ENCODE measurements at places on chromosomes 12 and 14.

DNA sequence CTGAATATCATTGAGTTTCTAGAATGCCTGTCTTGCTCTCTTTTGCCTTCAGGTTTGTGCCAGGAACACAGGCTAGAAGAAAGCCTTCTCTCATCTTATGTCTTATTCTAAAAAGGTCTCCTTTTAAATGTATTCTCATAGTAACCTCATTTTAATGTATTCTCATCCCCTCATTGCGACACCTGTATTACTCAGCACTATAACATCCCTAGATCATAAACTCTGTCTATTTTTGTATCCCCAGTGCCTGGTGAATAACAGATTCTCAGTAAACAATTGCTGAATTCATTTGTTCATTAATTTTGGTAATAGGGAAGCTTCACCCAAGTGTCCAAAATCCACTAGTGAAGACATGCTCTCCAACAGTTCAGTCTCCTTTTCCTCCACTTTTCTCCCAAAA, 8.8 kb upstream of the LRRK2 start:
- DNase-seq: peak; percentile 11

DNA sequence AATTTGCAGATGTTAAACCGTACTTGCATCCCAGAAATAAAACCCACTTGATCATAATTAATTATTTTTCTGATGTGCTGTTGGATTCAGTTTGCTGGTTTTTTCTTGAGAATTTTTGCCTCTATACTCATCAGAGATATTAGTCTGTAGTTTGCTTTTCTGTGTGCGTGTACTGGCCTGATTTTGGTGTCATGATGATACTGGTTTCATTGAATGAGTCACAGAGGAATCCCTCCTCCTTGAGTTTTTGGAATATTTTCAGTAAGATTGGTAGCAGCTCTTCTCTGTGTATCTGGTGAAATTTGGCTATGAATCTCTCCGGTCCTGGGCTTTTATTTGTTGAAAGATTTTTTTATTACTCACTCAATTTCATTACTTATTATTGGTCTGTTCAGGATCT, 100.4 kb upstream of the PMCH start:
- no peak for DNase-seq

DNA sequence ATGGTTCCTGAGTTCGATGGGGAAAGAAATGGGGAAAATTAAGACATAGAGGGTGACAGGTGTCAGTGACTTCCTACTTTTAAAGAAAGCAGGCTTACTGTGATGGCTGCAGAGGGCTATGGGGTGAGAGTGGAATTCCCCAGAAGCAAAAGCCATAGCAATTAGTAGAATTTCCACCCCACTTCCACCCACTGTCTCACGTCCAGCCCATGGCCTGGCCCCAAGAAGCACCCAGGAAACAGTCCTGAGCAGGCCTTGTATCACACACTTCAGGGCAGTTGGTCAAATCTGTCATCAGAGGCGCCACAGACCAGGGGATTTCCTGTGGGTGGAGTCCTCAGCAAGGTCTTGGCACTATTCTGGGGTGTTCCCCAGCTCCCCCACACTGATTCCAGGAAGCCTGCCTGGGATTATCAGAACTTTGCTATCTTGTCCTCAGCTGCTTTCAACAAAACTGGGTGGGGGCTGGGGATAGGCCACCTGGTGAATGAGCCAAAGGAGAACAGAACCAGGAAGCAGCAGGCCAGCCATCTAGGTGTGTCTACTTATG, 120.1 kb upstream of the CCND2 start:
- peak; percentile 47 for DNase-seq

- no peak for DNase-seq
Measured at GRCh38 chr12:45629292-45629691, 100.2 kb upstream of the ARID2 start.

DNA sequence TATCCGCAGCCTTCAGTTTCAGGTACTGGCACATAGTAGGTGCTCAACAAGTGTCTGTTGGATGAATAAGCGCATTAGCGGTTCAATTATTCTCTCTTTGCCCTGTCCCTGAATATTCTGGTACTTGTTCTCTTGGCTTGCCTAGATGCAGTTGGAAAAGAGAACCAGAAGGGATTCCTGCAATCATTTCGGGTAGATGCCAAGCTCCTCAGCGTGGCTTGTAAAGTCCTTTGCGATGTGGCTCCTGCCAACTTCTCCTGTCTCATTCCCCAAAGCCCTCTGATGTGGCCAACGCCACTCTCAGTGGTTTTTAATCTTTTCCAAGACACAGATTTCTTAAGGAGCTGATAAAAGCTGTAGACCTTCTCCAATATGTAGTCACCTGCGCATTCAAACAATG, 230.3 kb downstream of the SUDS3 start:
- DNase-seq: no peak

GRCh38 chr14:22163051-22163450, 426.0 kb downstream of the DAD1 start:
- DNase-seq: peak; percentile 27

- DNase-seq: no peak
Measured at GRCh38 chr14:90137807-90138206, 76.0 kb downstream of the KCNK13 start.

DNA sequence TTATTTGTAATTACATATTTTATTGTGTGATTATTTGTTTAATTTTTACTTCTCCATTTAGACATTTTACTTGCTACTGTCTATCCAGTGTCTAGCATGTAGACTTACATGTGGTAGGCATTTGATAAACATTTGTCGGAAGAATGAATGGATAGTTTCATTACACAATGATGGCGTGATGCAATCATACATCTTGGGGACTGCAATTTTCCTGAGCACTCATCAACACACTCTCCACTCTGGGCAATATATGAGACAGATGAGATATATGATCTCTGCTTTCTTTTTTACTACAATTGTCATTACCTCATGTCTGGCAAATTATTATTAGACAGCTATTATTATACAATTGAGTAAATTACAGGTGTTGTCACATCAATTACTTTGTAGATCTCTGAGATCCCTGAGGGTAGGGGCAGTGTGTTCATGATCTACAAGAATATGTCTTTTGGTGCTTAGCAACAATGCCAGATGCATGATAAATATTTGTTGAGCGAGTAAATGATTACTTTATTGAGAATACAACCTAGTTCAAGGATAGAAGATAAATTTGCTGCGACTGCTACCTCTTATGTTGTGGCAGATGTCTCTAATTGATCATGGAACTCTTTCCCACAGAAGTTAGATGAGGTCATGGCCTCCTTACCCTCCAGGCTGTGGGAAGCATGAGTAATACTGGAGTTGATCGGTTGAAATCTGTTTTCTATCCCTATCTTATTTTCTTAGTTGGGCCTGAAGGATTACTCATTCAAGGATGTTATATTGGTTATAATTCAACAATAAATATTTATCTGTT, 416.0 kb downstream of the LRIG3 start:
- DNase-seq: no peak

DNA sequence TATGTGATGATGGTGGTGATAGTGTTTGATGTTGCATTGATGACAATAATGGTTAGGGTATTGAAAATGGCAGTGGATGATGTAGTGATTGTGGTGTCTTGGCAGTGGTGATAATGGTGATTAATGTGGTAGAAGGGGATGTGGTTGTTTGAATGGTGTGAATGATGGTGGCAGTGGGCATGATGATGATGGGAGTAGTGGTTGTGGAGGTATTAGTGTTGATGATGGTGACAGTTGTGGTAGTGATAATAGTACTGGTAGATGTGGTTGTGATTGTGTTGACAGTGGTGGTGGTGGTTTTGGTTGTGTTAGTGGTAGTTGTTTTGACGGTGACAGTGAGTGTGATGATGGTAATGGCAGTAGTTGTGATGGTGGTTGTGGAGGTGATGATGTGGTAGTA, 1049.0 kb downstream of the VRK1 start:
- no peak for DNase-seq

GRCh38 chr14:103524002-103524935, 1.6 kb upstream of the CKB start:
- DNase-seq: no peak

- no peak for DNase-seq
Measured at GRCh38 chr12:47735649-47736048, 10.4 kb upstream of the ENDOU start.

GRCh38 chr12:38385486-38385885, 68.9 kb downstream of the ALG10B start:
- DNase-seq: no peak

DNA sequence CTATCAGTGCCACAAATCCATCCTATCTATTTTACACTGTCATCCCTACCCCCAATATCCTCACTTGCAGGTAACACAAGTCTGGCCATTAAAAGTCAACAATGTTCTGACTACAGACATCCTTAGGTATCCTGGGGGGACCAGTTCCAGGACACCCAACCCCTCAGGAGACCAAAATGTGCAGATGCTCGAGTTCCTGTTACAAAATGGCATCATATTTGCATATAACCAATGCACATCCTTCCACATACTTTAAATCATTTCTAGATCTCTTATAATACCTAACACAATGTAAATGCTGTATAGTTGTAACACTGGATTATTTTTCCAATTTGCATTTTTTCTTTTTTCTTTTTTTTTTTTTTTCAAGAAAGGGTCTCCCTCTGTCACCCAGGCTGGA, 6.9 kb downstream of the SYCP3 start:
- DNase-seq: no peak

DNA sequence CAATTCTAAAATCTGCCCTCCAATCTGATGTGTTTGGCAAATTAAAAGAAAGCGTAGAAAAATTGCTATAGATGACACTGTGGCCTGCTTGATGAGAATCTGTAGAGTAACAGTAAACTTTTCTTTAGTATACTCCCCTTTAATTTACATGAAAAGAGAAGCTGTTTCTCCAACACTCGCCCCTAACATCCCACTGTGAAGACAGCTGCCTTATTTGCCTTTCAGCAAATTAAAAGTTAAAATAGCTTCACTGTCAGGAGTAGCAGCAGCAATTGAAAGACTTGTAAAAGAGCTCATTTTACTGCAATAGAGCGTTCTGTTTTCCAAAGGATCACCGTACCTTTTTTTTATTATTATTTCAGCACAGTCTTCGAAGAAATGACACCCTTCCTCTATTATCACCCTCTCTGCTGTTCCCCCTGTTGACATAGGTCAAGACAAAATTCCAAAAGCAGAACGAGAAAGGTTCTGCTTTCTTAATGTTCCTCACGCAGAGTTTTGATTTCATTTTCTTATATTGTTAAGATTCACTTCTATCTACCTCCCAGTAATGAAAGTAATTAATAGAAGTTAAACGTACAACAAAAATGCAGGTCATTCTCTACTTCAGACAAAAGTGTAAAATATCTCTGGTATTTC, 153.5 kb upstream of the USP15 start:
- DNase-seq: no peak

GRCh38 chr12:9648701-9649531, 20.6 kb upstream of the CLEC2D start:
- peak; percentile 28 for DNase-seq

- DNase-seq: no peak
Measured at GRCh38 chr14:45253754-45254310, 830 bp upstream of the MIS18BP1 start.

GRCh38 chr14:36996133-36996856, 176.1 kb downstream of the SLC25A21 start:
- DNase-seq: no peak

DNA sequence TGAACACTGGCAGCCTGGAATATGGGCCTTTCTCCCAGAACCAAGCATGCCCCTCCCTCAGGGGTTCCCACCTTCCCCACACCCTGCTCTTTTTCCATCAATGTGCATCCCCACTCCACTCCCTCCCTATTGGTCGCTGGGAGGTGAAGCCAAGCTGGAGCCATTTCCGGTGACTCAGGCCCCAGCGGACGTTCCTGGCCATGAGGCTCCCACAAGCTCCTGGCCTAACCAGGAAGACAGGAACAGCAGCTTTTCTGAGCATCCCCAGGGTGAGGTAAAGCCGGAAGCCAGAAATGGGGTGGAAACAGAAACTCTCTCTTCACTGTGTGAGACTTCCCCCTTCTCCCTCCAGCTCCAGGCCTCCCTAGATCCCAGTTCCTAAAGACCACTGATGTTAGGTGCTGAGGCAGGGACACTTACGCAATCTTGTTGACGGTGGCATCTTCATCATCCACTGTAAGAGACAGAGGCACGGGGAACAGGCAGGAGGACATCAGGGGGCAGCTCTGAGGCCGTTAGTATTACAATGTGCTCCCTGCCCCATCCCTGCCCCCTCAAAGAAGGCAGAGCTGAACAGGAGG, 5.1 kb downstream of the LMBR1L start:
- DNase-seq: no peak
